Activated effector memory CD4-positive, alpha-beta T cell treated with anti-CD3 and anti-CD28 coated beads, Interleukin-2, amount 50 U/mL, for 16 hours (primary cell): ENCODE measurements at places on chromosomes 6 and 20.
A peak's percentile ranks its signal among the peaks of the same experiment; 100 is the strongest.

- DNase-seq = no peak
Observed at GRCh38 chr20:13793001-13793400, 8.2 kb downstream of the NDUFAF5 start.

DNA sequence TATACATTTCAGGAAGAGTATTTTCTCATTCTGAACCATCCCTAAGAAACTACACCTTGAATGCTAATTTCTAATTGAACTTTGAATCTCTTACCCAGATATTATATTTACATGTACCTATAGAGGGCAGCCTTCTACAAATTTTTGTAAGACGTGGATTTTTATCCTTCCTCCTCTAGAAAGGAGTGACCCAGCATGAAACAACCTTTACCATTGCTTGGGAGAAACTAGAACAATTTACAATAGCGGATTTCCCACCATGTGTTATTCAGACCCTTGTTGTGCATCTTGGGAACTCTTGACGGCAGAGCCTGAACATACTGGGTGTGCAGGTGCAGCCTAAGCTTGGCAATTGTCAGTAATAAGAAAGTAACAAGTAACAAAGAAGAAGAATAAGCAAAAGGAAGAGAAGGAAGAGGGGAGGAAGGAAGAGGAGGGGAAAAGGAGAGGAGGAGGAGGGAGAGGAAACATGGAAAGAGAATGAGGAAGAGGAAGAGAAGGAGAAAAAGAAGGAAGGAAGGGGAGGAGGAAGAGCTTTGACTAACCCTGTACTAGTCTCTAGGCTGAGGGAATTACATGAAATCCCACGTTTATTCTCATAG lies 10.8 kb upstream of the TAAR1 start:
- no peak for DNase-seq

DNA sequence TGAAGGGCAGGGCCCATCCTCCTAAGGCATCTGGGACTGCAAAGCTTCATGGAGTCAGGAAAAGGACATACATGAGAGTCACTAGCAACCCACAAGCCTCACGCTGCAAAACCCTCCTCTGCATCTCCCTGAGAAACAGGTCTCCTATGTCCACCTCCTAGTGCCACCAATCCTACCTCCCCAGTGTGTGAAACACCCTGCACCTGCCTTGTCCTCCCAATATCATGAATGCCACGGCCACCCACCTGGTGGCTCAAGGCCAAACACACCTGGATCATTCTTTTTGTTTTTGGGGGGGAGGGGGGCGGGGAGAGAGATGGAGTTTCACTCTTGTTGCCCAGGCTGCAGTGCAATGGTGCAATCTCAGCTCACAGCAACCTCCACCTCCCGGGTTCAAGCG lies 90.5 kb downstream of the ZMYND8 start:
- DNase-seq = no peak

DNA sequence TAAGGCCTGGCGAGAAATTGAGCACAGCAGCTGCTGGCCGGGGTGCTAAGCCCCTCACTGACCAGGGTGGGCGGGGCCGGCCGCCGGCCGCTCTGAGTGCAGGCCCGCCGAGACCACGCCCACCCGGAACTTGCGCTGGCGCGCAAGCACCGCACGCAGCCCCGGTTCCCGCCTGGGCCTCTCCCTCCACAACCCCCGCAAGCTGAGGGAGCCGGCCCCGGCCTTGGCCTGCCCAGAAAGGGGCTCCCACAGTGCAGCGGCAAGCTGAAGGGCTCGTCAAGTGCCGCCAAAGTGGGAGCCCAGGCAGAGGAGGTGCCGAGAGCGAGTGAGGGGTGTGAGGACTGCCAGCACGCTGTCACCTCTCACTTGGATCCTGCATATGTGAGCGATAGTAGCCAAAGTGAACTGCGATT lies 251.2 kb downstream of the GJA1 start:
- DNase-seq = peak; percentile 62

GRCh38 chr6:108592371-108593337 lies 31.9 kb downstream of the FOXO3 start:
- peak; percentile 68 for DNase-seq

GRCh38 chr6:125415913-125416312 lies 114.1 kb upstream of the HDDC2 start:
- no peak for DNase-seq

GRCh38 chr20:3406481-3407039 lies 909 bp downstream of the DNAAF9 start:
- no peak for DNase-seq

DNA sequence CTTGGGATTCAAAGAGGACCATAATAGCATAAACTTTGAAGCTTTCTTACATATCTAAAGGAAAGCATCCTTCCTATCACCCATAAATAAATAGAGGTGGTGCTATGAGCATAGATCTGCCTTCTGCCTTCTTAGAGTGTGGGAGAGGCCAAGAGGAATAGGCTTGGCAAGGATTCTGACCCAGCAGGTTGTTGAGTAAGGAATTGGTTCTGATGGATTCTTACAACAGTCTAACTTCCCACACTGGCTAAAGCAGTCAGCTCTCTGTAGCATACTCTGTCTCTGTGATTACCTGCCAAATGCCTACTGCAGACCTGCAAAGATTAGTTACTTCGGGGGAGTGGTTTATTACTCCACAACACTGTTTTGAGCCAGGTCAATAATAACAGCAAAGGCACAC lies 198.0 kb upstream of the RAB32 start:
- no peak for DNase-seq

DNA sequence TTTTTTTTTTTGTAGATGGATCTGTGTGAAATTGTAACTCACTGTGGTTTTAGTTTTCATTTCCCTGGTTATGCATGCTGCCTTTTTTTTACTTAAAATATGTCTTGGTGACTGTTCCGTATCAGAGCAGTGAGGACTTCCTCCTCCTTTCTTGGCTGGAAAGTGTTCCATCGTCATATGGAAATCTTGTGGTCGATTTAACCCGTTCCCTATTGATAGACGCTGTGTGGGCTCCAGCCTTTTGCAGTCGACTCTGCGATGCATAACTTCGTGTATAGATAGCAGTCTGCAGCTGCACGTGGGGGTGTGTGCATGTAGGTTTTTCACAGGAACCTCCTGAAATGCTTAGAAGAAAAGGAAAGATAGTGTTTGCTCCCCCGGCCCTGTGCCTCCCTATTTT lies 28.1 kb upstream of the PNPLA1 start:
- DNase-seq = no peak

DNA sequence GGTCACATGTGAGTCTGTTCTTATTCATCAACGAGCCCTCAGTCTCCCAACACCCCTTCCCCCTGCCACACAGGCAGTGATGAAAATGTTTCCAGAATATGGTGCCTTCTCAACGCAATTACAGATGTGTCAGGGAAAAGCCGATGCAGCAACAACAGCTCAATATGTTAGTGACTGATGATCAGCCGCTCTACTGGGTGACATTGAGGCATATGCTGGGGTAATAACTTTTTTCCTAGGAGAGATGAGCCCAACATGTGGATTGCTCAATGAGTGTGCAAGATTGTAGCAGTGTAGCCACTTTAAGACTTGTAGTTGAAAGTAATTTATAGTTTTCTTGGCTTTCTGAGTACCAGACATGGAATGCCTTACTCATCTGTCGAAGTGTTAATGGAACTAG lies 49.4 kb downstream of the DTD1 start:
- DNase-seq = no peak

GRCh38 chr6:21075986-21076385 lies 517.6 kb upstream of the SOX4 start:
- no peak for DNase-seq

DNA sequence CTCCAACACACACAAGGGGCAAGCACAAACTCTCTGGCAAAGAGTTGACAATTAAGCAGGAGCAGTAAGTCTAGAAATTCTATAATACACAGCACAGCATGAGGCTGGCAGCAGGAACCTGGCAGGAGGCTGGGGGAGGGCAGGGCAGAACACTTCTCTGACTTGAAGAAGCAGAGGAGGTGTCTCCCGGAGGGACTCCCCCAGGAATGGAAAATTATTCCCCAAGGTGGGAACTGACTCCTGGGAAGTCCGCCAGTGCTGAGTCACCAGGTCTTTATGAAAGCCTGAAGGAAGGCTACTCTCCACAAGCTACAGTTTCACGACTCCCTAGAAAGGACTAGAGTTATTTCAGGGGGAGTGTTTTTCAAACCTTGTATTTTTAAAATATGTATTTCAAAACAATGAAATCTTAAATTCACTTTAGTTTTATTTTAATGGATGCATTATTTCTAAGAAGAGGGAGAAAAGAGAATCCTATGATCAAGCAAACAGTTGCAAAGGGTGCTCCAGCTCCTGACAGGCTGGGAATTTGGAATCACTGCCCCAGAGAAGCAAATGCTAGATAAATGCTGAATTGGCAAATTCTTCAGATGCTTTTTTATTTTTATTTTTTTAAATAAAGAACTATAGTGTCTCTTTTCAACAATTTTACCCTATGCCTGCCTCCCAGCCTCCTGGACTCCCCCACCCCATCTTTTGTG lies 192.8 kb downstream of the LY86 start:
- no peak for DNase-seq

DNA sequence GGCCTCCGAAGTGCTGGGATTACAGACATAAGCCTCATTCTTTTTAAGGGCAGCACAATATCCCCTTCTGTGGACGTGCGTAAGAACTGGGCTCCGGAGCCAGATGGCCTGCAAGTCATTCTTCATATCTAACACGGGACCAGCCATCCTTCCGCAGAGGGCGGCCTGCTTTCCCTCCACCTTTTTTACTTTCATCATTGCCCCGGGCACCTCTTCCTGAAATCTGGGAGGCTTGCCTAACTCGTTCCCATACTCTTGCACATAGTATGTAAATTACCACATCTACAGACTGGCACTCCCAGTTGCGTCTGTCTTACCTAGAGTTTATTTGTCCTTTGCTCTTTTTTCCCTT lies 29.9 kb upstream of the SLC23A2 start:
- DNase-seq = no peak

GRCh38 chr20:5696011-5696559 lies 54.1 kb upstream of the SHLD1 start:
- no peak for DNase-seq

DNA sequence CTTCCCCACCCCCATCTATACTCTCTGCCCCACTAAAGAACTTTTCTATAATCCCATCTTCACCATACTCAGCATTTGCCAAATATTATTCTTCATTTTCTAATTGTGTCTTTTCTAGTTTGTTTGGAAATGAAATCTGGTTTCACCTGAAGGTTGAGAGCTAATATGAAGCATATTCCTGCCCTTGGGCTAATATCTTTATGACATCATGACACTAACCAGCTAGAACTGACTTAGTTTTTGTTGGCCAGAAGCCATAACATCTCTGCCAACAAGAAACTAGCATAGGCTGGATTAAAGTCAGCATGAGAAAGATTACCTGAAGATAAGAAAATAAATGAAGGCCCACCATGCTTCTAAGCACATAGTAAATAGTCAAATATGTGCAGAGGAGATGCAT lies 16.7 kb downstream of the UNC5CL start:
- DNase-seq = no peak

GRCh38 chr6:40253420-40253819 lies 319.2 kb upstream of the MOCS1 start:
- no peak for DNase-seq

- no peak for DNase-seq
Observed at GRCh38 chr6:113672491-113673149, 184.5 kb upstream of the MARCKS start.

DNA sequence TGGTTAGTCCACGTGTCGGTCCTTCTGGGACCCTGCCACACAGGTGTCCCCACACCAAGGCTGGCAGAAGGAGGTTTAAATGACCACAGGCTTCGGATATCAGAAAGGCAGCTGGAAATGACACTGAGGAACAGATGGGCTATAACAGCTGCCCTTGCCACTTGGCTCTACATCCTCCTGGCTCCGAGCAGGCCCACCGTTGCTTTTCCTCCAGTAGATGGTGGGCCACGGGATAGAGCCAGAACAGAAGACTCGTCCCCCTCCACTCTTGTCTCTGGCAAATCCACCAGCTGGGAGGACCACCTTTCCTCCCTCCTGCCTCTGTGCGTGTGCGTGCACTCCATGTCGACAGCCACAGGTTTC lies 17.6 kb downstream of the WRNIP1 start:
- no peak for DNase-seq

GRCh38 chr6:141421378-141421777 lies 711.3 kb upstream of the GJE1 start:
- no peak for DNase-seq

- no peak for DNase-seq
Observed at GRCh38 chr6:28996844-28997510, 8.1 kb downstream of the ZNF311 start.

- no peak for DNase-seq
Observed at GRCh38 chr6:151166180-151166579, 73.6 kb upstream of the AKAP12 start.

GRCh38 chr6:34239893-34240292 lies 3.2 kb downstream of the HMGA1 start:
- DNase-seq = peak; percentile 14
